ENCODE measurements at places on chromosomes 7 and 10.

GRCh38 chr7:129271500-129272355 lies 46.9 kb downstream of the AHCYL2 start:
- DNase-seq = peak; percentile 13

DNA sequence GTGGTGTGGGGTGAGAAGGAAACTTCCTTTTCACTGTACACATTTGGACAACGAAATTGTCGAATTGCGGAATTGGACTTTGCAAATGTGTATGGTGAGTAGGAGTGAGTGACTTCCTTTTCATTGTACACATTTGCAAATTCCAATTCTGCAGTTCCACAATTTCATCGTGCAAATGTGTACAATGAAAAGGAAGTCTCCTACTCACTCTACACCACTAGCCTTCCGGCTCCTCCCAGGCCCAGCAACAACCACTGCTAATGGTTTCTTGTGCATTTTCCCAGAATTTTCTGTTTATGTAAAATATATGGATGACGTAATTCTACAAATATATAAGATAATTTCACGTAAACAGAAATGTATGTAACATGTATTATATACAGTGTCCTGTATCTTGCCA lies 118.5 kb downstream of the ARL4A start:
- no peak for DNase-seq

- no peak for DNase-seq
These were observed 117.3 kb downstream of the VTI1A start for GRCh38 chr10:112564337-112564736.

DNA sequence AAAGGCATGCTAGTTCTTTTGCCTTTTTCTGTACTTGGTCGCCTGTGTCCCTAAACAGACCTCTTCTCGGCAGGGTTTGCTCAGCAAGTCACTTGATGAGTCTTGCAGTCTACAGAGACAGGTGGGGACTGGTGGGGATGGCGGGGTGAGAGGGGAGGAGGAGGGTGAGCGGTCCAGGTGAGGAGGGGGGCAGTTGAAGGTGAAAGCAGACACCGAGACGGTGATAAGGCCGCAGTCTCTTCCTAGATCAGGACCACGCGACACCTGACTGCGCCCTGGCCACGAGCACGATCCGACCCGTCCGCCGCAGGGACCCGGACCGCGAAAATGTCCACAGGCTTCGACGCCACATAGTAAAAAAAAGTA lies 566 bp downstream of the ASNS start:
- peak; percentile 5 for DNase-seq

- no peak for DNase-seq
These were observed 212.8 kb upstream of the PODXL start for GRCh38 chr7:131769241-131769640.

GRCh38 chr10:75352650-75353049 lies 48.9 kb downstream of the ZNF503 start:
- DNase-seq = no peak

GRCh38 chr7:137916564-137916963 lies 69.8 kb upstream of the DGKI start:
- no peak for DNase-seq

GRCh38 chr7:137305901-137306621 lies 37.5 kb downstream of the PTN start:
- no peak for DNase-seq

DNA sequence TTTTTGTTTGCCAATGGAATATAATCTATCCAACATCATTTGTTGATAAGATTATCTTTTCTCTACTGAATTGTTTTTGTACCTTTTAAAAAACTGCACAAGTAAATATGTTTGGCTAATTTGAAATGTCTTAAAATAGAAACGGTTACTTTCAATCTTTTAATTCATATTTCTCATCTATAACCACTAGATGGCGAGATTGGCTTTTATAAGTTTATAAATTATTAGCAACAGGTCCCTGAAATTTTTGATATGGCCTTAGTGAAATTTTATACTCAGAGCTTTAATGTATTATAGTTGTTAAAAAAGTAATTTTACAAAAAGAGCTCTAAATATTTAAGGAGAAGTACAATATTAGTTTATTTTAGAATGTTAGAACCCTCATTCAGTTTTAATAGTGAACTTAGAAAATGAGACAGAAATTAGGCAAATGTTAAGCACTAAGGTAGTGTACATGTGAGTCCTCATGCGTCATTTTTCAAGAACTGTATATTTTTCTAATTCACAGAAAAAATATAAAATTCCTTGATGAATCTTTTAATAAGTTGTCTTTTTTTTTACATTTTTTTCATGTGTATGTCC lies 592.5 kb downstream of the ARL4A start:
- peak; percentile 7 for DNase-seq

- DNase-seq = no peak
These were observed 155.0 kb downstream of the RNF216 start for GRCh38 chr7:5626498-5626897.

- DNase-seq = no peak
These were observed 1249.4 kb upstream of the SORCS1 start for GRCh38 chr10:108413954-108414353.

DNA sequence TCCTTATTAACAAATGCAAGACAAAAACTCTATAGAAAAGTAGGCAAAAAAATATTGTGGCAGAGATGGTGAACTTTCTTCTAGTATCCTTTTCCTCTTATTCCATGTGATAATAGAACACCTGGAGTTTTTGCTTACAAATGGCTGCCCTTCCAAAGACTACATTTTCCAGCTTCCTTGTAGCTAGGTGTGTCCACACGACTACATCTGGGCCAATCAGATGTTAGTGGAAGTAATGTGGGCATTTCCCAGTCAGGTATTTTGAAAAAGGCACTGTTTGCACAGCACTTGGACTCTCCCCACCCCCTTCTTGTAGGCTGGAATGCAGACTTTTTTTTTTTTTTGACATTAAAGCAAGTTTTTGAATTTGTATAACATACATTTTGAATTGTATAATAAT lies 105.5 kb upstream of the TBX20 start:
- DNase-seq = no peak

GRCh38 chr10:2438248-2438939 lies 629.0 kb upstream of the PFKP start:
- no peak for DNase-seq

- DNase-seq = no peak
These were observed 13.7 kb upstream of the C10orf71 start for GRCh38 chr10:49285232-49285631.

GRCh38 chr10:86375204-86375603 lies 8.6 kb upstream of the GRID1 start:
- no peak for DNase-seq

GRCh38 chr7:75711656-75712514 lies 26.9 kb downstream of the HIP1 start:
- DNase-seq = peak; percentile 55

DNA sequence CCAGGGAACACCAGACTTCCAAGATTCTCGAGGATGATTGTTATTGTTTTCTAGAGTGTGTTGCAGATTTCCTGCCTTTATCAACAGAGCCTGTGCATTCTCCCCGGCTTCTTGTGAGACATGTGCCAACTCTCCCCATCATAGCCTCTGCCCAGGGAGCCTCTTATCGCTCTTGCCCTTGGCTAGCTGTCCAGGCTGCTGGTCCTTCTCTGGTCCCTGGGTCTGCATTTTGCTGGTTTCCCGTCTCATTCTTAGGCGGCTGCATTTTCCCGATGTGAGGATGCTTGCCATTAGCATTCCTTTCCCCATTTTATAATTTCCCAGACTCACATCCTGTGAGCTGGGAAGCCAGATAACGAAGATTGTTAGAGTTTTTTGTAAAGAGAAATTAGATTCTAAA lies 15.2 kb downstream of the SLC13A4 start:
- no peak for DNase-seq

DNA sequence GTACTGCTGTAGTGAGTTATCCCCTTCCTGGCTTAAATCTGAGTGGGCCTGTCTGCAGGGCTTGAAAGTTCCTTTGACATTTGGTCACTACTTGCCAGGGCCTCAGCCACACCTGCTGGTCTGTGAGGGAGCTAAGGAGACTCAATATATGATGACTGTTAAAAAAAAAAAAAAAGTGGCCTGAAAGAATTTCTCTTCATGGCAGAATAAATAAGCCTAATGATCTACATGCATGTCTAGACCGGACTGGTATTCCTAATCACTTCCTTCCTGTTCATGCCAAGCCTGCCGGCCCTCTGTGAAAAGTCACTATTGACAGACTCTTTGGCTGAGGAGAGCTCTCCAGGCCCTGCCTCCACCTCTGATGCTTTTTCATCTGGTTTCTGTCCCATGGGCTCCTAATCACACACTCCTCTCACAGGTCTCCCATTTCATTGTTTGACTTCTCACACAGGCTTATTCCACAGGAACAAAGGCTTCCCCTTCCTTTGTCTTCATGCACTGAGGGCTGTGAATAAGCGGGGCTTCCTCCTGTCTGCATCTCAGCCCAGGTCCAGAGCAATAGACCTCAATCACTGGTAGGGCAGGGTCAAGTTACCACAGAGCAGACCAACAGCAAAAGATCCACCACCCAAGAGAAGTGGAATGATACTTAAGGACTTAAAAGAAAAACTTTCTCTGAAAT lies 99.1 kb upstream of the SEC61G start:
- no peak for DNase-seq

DNA sequence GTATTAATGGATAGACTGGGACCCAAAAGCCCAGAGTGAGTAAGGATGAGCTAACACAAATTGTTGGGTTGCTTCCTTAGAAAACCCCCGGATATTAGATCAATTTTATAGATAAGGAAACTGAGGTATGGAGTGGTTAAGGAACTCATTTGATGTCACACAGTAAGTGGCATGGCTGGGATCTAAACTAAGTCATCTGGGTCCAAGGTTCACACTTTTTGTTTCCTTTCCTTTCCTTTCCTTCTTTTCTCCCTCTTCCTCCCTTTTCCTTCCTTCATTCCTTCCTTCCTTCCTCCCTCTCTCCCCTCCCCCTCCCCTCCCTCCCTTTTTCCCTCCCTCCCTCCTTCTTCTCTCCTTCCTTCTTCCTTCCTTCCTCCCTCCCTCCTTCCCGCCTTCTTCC lies 469.5 kb downstream of the TYW1 start:
- no peak for DNase-seq

DNA sequence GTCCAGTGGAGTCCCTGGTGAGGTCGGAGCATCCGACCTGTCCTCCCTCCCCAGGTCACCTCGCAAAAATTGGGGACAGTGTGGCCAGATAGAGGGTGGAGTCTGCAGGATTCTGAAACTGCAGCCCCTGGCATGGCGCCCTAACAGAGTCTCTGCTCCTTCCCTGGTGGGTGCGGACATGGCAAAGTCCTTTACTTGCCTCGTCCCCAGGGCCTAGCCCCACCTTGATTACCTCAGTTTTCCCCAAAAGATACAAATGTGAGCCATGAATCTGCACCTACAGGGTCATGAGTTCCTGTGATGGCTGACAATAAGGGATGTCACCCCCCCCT lies 47.7 kb downstream of the NPVF start:
- no peak for DNase-seq

- no peak for DNase-seq
These were observed 120.1 kb downstream of the NEURL1 start for GRCh38 chr10:103613616-103614015.

Data from muscle of arm (tissue), 14 donors.